ENCODE measurements at places on chromosomes 3 and 15. TPM values are rescaled to one million over a fixed set of nuclear protein-coding genes. Genes with fewer than 3 reads are reported as not detected.

CFAP44 gene
- total RNA-seq, result 2.9 TPM

GRCh38 chr3:64379221-64379620 lies 154.0 kb upstream of the PRICKLE2 start:
- no peak for DNase-seq

AP2M1 gene
- 218 TPM for total RNA-seq

DNA sequence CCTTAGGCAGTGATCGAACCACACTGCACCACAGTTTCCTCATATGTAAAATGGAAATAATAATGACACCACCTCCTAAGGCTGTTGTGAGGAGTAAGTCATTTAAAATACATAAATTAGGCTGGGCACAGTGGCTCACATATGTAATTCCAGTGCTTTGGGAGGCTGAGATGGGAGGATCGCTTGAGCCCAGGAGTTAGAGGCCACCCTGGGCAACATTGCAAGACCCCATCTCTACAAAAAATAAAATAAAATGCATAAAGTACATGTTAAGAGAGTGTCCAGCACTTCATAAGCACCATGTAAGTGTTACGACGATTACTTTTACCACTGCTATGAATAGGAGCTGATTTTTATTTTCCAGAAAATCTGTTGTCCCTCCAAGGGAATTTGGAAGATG lies 440.0 kb downstream of the FOXP1 start:
- no peak for DNase-seq

DNA sequence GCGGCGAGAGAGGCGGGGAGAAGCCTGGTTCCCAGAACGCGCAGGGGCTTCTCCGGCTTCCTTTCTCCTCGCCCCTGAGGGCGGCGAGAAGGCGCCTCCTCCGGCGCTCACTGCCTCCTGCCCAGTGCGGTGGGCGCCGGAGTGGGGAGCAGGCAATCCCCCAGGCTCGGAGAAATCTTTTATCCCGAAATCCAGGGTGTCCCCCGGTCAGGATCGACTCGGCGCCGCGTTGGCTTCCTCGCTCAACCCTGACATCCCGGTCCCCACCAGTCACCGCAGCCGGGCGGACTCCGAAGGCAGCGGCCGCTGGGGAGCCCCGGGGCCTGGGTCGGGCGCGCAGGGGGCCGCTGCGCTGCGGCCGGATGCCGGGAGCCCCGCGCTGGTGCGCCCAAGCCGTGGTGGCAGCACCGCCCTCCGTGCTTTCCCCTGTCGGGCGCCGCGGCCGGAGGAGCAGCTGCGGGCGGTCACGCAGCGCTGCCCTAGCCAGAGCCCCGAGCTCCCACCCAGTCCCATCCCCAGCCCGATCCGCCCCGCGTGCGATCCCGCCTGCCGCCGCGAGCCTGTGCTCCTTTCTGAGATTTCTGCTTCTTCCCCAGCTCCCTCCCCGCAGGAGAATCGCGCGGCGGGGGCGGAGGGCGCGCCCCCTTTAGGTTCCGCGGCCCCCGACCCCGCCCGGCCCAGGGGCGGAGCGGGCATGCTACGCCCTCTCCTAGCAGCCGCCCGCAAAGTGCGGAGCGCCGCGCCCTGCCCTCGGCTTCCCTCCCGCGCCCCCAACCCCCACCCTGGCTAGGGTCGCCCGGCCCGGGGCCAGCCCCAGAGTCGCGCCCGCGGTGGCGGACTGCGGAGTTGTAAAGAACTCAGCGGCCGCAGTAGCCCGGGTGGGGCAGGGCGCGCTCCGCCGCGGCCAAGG lies 683 bp upstream of the CACNA2D3 start:
- DNase-seq, result no peak

SNX33 gene
- 3.0 TPM for total RNA-seq

- no peak for DNase-seq
Observed at GRCh38 chr3:75329476-75330097, 334.5 kb upstream of the FRG2C start.

EFCAB12 gene
- total RNA-seq, result 0.45 TPM

GRCh38 chr3:139288266-139288821 lies 55.5 kb upstream of the MRPS22 start:
- no peak for DNase-seq

DNA sequence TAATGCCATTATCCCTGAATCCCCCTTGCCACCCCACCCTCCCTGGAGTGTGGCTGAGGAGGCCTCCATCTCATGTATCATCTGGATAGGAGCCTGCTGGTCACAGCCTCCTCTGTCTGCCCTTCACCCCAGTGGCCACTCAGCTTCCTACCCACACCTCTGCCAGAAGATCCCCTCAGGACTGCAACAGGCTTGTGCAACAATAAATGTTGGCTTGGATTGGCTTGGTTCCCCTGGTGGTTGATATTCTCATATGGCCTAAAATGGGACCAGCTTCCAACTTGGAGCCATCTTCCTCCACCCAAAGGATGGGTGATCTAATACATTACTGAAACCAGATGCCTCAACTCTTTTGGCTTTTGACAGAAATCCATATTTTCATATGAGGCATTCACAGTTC lies 34.9 kb downstream of the VIPR1 start:
- DNase-seq, result no peak

FBXW12 gene
- not detected for total RNA-seq

- no peak for DNase-seq
Observed at GRCh38 chr3:94323596-94323995, 260.7 kb downstream of the NSUN3 start.

All from activated CD4-positive, alpha-beta memory T cell treated with anti-CD3 and anti-CD28 coated beads for 36 hours (primary cell).